HS-27A (cell line): ENCODE measurements at places on chromosomes 3 and 15.

DNA sequence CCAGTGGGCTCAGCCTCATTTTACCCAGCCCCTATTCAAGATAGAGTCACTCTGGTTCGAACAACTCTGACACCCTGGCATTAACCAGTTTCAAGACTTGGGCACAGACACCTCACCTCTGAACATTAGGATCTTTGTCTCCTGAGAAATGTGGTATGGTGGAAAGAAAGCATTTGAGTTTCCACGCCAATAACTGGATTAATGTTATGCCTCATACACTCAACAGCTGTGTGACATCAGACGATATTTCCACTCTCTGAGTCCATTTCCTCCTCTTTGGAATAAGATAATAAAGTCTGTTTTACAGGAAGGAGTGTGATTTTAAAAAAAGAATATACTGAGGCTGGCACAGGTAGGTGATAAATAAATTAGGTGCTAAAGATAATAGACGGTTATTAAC is 121.3 kb upstream of the CHL1 start:
- DNase-seq: no peak

GRCh38 chr3:127425505-127426443 is 137.9 kb upstream of the PRR20G start:
- DNase-seq: no peak

- no peak for DNase-seq
These were observed 69.6 kb downstream of the EFCAB12 start for GRCh38 chr3:129358772-129359371.

GRCh38 chr3:148816981-148817525 is 10.6 kb upstream of the CPB1 start:
- DNase-seq: no peak

DNA sequence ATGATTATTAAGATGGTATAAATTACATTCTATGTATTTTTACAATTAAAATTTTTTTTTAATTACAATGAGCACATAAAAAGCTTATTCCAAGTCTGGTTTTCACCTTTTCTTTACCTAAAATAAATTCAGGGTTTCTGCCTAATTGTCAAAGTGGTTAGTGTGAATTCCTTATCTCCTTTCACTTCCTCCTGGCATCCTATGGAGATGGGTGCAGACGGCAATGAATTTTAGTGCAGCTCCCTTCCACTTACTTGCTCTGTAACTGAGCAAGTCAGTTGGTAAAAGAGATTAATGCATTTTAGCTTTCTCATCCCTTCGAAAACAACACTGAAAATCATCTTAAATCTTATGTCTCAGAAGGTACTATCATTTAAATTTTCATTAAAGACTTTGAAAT is 13.1 kb downstream of the HDGFL3 start:
- no peak for DNase-seq
